ENCODE measurements at places on chromosomes 2 and 18.

GRCh38 chr18:8890957-8891464, 185.7 kb downstream of the MTCL1 start:
- H3K4me3 ChIP-seq, result no peak overlapping the region
- no peaks in the 10 kb centered on the region for H3K36me3 ChIP-seq
- peaks cover 4% of the 10 kb centered on the region for H3K27me3 ChIP-seq
- DNase-seq, result peak; percentile 14

DNA sequence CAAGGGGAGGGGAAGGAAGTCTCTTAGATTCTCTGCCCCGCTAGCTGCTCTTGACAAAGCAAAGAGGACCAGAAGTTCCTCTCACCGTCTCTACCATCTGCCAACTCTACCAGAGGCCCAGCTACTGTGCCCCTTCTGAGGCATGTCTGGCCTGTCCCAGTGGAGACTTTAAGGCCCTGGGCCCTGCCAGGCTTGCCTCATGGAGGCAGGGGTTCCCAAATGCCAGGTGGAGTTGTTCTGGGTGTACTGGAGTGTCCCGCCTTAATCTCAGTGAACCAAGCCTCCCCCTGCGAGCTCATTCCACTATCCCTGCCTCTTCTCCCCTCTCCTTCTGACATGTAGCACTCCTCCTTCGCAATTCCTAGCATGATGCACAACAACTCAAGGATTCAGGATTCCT, 2.2 kb downstream of the HOXD12 start:
- peaks cover 97% of the 10 kb centered on the region for H3K27me3 ChIP-seq
- no peaks in the 10 kb centered on the region for H3K36me3 ChIP-seq
- H3K27ac ChIP-seq, result no peak overlapping the region
- H3K4me1 ChIP-seq, result peaks cover 66% of the 10 kb centered on the region
- no peak overlapping the region for H3K4me3 ChIP-seq

DNA sequence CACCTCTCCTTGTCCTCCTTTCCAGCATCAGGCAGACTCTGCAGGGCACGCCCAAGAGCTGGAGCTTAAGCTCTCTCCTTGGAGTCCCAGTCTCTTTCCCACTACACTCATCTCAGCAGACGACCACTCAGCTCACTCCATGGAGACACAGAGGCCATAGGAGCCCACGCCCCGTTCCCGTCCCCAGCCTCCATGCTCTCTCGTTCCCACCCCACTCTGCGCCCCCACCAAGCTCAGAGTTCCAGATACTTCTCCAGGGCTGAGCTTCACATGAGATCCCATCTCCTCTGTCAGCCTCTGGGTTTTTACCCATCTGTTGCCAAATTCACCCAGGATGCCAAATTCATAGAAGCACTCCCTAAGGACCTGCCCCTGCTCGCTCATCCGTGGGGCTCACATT, 87.3 kb downstream of the MALT1 start:
- no peak overlapping the region for H3K4me3 ChIP-seq
- H3K4me1 ChIP-seq, result peaks cover 18% of the 10 kb centered on the region
- H3K27ac ChIP-seq, result no peak overlapping the region
- no peak for DNase-seq

DNA sequence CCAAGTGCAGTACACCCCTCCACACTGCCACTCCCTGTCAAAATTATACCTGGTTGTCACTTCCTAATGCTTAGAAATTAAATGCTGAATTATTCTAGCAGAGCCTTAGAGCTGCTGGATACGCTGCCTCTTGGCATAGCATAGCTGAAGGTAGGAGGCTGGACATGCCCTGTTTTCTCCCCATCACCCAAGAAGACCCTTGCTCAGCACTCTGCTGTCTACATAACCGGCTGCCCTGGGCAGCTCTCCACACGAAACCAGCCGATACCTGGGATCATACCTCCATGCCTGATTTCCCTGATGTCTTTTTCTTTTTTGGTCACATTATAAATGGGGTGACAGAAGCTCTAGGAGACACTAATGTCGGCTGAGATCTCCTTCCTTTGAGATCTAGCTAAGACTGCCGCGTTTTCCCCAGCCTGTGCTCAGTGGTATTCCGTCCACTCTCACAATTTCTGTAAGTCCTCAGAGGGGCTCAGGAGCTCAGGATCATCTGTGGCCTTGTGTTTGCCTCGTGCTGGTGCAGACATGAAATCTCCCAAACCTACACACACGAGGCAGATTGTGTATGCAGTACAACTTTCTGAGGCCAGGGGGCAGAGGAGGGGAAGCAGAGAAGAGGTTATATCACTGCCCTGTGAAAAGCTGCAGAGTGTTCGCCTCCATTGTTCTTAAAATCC, 13.5 kb upstream of the ZAP70 start:
- H3K27me3 ChIP-seq, result no peaks in the 10 kb centered on the region
- peak; percentile 69 for DNase-seq
- no peaks in the 10 kb centered on the region for H3K36me3 ChIP-seq
- H3K4me3 ChIP-seq, result no peak overlapping the region
- peaks cover 51% of the 10 kb centered on the region for H3K4me1 ChIP-seq
- H3K27ac ChIP-seq, result no peak overlapping the region

- H3K4me1 ChIP-seq, result peaks cover 12% of the 10 kb centered on the region
- H3K27ac ChIP-seq, result no peak overlapping the region
- no peak for DNase-seq
- no peak overlapping the region for H3K4me3 ChIP-seq
- H3K27me3 ChIP-seq, result no peaks in the 10 kb centered on the region
Observed at GRCh38 chr2:97769711-97770110, 56.3 kb downstream of the ZAP70 start.

GRCh38 chr2:191959209-191959608, 112.3 kb upstream of the CAVIN2 start:
- no peak overlapping the region for H3K4me3 ChIP-seq
- H3K27ac ChIP-seq, result no peak overlapping the region
- DNase-seq, result no peak

DNA sequence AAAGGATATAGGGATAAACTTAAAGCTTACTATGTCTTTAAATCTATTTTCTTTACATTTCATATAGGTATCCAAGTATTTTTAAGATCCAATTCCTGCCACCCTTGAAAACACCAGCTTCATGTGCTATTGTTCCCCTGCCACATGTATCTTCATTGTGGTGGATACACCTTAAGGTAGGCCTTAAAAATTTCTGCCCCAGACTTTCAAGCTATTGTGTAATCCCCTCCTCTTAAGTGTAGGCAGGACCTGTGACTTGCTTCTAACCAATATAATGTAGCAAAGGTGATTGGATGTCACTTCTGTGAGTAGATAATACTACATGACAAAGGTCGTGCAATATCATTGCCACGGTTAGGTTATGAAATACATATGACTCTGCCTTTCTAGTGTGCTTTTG, 119.5 kb downstream of the RAD51AP2 start:
- no peaks in the 10 kb centered on the region for H3K4me1 ChIP-seq
- no peak for DNase-seq
- H3K27me3 ChIP-seq, result peaks cover 4% of the 10 kb centered on the region
- H3K36me3 ChIP-seq, result peaks cover 5% of the 10 kb centered on the region

GRCh38 chr2:99865818-99866676, 276.3 kb downstream of the AFF3 start:
- no peak for DNase-seq
- H3K36me3 ChIP-seq, result peaks cover 45% of the 10 kb centered on the region
- no peak overlapping the region for H3K4me3 ChIP-seq
- H3K27ac ChIP-seq, result no peak overlapping the region

GRCh38 chr18:515156-515815, 14.8 kb upstream of the COLEC12 start:
- no peak overlapping the region for H3K27ac ChIP-seq
- H3K27me3 ChIP-seq, result peaks cover 4% of the 10 kb centered on the region
- no peak for DNase-seq
- no peak overlapping the region for H3K4me3 ChIP-seq

- DNase-seq, result no peak
- H3K36me3 ChIP-seq, result peaks cover 35% of the 10 kb centered on the region
- H3K4me3 ChIP-seq, result no peak overlapping the region
- H3K27me3 ChIP-seq, result no peaks in the 10 kb centered on the region
- H3K4me1 ChIP-seq, result peaks cover 40% of the 10 kb centered on the region
Observed at GRCh38 chr2:174634130-174635014, 36.8 kb upstream of the WIPF1 start.

DNA sequence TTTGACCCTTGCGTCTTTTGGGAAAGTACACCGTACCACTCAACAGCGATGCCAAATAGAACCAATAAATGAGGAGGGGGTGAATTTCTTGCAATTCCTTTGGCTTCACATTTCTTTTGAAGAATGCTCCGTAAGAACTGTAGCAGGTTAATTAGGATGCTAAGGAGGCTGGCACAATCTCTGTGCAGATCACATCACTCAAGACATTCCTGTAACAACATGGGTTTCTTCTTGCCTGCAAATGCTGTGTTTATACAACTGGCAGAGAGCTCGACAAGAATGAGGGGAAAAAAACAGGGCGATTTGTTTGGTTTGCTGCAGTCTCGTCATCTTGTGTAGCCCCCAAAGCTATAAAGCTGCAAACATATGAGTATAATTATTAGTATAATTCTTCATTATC, 424.8 kb upstream of the DCC start:
- H3K4me1 ChIP-seq, result peaks cover 7% of the 10 kb centered on the region
- peaks cover 14% of the 10 kb centered on the region for H3K27me3 ChIP-seq
- no peak for DNase-seq
- no peak overlapping the region for H3K4me3 ChIP-seq

DNA sequence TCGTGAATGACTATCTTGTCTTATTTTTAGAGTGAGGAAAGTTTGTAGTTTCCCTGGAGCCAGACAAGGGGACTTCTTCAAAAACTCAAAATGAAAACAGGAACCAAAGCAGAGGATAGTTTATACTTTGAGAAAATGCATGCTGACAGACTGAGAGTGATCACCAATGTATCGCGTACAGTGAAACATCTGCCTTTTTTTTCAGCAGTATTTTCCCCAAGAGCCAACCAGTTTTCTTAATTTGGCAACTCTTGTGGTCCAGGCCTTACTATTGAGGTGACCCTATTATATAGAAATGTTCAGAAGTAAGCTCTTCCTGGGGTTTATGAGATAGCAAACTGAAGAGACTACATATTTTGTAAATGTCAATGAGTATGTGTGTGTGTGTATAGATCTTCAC, 153.7 kb upstream of the VRK2 start:
- no peak for DNase-seq
- H3K27me3 ChIP-seq, result no peaks in the 10 kb centered on the region
- no peak overlapping the region for H3K4me3 ChIP-seq
- no peaks in the 10 kb centered on the region for H3K4me1 ChIP-seq

GRCh38 chr18:36533446-36534153, 236.1 kb downstream of the FHOD3 start:
- no peak overlapping the region for H3K4me3 ChIP-seq
- no peaks in the 10 kb centered on the region for H3K27me3 ChIP-seq
- peaks cover 31% of the 10 kb centered on the region for H3K4me1 ChIP-seq
- peak overlapping the region; percentile 29 for H3K27ac ChIP-seq

DNA sequence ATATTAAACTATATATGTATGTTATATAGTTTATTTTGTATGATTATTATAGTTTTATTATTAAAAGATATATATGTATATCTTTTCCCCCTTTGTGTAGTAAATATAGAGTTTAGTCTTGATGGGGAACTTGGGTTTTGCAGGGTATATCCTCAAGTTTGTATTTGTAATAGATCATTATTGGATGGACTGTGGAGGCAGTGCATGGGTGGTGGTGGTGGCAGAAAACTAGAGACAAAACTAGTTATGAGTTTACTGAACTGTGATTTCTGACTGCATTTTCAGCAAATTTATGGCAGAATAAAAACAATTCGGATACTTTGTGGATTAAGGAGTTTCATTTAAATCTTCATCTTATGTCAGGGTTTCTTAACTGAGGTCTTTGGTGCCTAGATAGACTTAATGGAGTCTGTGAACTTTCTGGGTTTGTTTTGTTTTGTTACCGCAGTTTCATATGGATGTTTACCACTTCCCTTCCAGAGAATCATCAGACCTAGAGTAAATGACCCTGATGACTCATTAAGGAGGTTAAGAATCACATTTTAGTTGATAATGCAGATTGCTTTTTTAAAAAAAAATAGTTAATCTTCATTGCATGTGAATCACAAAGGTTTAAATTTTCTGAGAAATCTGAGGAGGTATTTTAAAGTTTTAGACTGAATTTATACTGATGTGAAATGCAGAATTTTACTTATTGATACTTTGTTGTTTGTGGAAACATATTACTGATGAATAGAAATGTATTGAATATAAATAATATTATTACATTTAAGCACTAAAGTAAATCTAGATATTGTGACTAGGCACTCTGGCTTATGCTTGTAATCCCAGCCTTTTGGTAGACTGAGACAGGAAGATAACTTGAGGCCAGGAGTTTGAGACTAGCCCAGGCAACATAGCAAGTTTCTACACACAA, 14.5 kb downstream of the EPC2 start:
- H3K27me3 ChIP-seq, result no peaks in the 10 kb centered on the region
- H3K27ac ChIP-seq, result no peak overlapping the region
- no peak for DNase-seq

DNA sequence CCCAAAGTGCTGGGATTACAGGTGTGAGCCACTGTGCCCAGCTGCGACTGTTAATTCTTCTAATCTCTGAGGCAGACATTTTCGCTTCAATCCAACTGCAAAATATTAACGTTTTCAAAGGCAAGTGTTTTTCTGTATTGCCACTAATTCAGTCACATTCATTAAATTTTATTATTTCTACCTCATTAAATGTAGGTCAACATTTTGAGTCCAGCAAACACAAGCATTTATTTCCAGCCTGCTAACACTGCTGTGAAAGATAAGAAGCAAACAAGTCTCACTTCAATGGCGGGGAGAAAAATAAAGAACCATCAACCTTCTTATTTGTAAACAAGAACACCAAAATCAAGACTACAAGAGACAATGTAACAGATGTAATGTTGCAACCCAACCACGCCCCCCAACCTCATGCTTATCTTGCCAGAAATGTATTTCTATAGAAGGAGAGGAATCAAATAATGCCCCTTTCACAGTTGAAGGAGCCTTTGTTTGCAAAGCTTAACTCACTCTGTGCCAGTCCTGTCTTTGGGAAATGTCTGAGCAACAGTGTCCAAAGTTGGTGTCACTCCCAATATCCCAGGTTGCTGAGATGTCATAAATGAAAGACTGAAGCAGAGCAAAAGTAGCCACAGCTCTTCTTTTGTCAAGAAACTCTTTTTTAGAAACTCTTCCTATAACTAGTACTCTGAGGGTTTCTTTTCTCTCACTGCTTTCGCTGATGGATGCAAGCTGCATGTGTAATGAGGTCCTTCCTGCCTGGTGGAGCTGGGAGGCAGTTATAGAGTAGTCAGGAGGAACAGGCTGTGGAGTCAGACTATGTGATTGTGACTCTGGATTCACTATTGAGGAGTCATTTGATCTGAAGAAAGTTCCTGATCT, 8.6 kb downstream of the DOCK10 start:
- no peak overlapping the region for H3K27ac ChIP-seq
- H3K27me3 ChIP-seq, result peaks cover 14% of the 10 kb centered on the region
- no peaks in the 10 kb centered on the region for H3K36me3 ChIP-seq
- H3K4me3 ChIP-seq, result no peak overlapping the region
- no peaks in the 10 kb centered on the region for H3K4me1 ChIP-seq

DNA sequence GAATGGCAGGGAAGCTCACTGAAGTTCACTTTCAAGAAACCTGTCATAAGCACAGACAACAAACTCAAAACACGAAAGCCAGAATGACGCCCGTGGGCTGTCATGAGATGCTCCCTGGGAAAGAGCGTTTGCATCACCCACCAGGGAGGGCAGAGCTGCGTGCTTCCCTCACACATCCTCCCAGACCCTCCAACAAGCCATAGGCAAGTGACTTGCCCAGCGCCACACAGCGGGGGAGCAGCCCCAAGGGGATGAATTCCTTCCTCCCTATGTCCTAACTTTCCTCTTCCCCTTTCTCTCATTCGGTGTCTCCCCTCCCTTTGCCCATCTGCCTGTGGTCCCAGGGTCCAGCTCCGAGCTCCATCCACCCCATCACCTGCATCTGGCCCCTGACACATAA, 10.7 kb downstream of the BIN1 start:
- H3K4me1 ChIP-seq, result peaks cover 87% of the 10 kb centered on the region
- peaks cover 3% of the 10 kb centered on the region for H3K27me3 ChIP-seq
- no peak for DNase-seq
- no peak overlapping the region for H3K4me3 ChIP-seq
- H3K27ac ChIP-seq, result peak overlapping the region; percentile 29

Measured in nephron progenitor cell (in vitro differentiated cells).